ENCODE measurements at places on chromosomes 16 and 17.

GRCh38 chr16:27475561-27475960, 73.6 kb downstream of the IL21R start:
- no peak for DNase-seq

DNA sequence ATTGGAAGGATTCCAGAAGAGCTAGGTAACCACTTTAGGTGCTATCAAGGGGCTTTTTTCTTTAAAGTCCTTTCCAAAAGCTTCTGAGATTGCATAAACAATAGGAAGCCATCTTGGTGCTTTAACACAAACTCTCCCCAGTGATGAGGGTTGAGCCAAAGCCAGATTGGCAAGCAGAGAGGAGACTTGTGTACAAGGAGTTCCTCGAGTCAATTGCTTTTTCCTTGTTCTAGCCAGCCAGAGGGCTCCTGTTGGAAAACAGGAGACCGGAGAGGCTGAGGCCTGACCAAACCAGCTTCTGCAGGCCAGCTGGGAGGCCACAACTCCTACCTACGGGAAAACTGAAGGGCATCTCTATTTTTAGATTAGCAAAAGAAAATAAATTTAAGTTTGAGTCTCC, 46.5 kb downstream of the MAPT start:
- DNase-seq = no peak

GRCh38 chr17:49548051-49548505, 27.6 kb upstream of the NXPH3 start:
- DNase-seq = no peak

GRCh38 chr17:7782240-7782639, 51.8 kb upstream of the KDM6B start:
- peak; percentile 15 for DNase-seq

GRCh38 chr17:4974115-4974670, 6.6 kb upstream of the SPAG7 start:
- DNase-seq = no peak

- DNase-seq = no peak
These were observed 37.3 kb downstream of the BCO1 start for GRCh38 chr16:81275795-81276194.

Measured in suppressor macrophage (primary cell).